ENCODE measurements at places on chromosomes 12 and 14.

DNA sequence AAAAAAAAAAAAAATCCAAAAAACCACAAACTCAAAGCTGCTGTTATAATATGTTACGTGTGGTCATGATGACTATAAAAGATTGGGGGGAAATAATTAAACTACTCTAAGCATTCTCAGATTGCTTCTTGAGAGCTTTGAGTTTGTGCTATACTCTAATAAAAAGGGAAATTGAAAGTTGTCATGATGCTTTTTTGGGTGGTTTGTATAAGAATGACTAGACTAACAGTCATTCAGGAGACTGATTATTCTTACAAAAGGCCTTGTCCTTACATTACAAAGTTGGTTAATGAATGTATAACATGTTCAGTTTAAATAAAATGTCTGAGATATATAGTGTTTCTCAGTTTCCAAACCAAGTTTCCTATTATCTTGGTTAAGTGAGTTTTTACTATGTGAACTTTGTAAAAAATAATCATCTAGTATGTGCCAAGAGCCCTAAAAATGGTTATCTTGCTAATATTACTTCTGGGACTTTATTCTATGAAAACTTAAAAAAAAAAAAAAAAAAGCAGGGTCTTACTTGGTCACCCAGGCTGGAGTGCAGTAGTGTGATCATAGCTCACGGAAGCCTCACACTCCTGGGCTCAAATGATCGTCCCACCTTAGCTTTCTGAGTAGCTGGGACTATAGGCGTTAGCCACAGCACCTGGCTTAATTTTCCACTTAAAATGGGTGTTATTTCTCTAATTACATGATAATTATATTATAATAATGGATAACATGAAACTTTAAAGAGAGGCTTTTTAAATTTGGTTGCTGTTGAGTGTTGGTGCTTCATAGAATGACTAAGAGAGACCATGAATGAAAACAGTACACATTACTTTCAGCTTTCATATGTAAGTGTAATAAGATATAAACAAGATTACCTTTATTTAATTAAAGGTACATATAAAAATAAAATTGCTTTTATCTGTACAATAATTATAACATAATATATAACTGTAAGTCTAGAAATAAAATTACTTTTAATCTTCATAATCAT, 459.6 kb upstream of the RGS6 start:
- no peak for DNase-seq

DNA sequence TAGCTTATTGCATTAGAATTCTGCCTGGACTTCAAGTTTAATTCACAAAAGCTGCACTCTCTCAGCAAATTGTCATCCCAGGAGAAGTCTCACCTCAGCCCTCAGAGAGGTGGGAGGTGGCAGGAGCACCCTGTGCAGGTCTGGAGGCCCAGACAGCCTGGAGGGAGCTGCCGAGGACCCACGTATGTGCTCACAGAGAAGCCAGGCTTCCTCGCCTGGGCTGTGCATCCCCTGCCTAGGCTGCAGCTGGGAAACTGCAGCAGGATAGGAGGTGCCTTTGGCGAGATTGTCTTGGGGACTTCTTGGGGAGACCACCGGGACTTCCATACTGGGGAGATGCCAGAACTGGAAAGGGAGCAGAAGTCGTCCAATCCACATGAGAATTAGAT, 8.8 kb downstream of the CPNE6 start:
- no peak for DNase-seq

DNA sequence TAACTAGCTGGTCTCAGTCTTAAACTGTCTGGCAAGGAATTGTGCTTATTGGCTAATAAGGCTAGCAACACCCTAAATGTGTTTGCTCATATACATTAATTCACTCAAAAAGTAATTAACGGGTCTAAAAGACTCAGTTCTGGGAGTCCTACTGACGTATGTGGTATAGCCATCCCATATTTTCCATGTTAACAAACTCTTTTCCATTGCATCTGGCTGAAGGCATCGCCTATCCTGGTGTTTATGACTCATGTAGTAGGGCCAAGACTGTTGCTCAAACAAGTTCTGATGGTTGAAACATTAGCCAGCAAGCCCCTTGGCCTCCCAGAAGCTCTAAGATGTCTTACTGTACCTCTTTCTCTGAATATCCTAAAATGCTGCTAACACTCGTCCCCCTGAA, 98.5 kb downstream of the PHLDA1 start:
- no peak for DNase-seq

- no peak for DNase-seq
Measured at GRCh38 chr12:126950266-126950665, 1316.7 kb upstream of the TMEM132C start.

GRCh38 chr12:24907464-24907863, 41.4 kb downstream of the BCAT1 start:
- no peak for DNase-seq

GRCh38 chr14:83556065-83556464, 1973.9 kb upstream of the FLRT2 start:
- DNase-seq: no peak

- no peak for DNase-seq
Measured at GRCh38 chr12:6392504-6392903, 8.5 kb downstream of the LTBR start.

DNA sequence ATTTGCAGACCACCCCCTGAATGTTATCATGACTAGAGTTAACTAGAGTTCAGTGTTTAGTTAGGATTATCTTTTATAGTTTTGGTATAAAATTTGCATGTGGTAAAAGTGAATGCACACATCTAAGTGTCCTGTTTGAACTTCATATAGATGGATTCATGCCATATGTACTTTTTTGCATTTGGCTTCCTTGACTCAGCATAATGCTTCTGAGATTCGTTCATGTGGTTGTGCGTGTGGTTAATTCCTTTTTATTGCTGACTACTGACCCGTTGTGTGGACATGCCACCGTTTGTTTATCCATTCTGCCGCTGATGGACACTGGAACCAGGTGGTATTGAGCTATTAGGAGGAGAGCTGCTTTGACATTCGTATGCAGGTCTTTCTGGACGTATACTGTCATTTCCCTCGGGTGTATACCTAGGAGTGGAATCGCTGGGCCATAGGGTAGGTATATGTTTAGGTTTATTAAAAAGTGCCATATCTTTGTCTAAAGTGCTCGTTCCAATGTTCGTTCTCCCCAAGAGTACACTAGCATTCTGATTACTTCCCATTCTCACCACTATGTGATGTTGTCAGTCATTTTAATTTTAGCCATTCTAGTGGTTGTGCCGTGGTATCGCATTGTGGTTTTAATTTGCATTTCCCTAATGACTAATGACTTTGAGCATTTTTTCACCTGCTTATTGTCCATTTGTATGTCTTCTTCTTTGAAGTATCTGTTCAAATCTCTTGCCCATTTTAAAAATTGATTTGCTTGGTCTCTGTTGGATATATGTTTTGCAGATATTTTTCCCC, 37.7 kb downstream of the RIN3 start:
- no peak for DNase-seq

DNA sequence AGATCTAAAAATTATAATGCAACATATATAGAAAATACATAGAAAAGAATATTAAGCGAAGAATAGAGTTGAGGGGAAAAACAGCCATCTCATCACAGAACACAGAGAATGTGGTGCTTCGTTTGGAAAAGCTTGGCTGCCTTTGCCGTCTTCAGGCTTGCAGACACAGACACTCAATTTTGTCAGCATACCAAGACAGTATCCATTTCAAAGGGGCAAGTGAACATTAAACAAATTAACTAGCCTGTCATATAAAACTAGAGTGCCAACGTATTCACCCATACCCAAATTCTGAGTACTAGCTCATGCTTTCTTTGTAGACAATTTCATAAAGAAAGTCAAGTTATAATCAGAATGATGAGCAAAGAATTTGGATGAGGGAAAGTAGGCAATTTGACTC, 40.5 kb downstream of the DMAC2L start:
- no peak for DNase-seq

DNA sequence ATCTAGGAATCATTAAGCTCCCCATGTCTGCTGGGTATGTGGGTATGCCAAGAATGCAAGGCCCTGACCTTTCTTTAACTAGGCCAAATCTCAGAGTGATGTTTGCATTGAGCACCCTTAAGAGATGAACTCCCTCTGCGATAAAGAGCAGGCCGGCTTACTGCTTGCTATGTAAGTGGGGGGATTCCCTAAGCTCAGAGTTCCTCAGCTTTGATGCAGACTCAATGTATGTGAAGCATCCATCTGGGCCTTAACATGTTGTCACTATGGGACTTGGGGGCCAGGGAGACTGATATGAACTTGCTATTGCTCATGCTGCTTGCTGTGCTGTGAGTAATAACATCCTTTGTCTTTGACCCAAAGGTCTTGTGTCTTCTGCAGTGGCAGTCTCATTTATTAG, 149.7 kb downstream of the C12orf75 start:
- DNase-seq: no peak

GRCh38 chr14:101707863-101708620, 53.5 kb upstream of the PPP2R5C start:
- no peak for DNase-seq

- DNase-seq: no peak
Measured at GRCh38 chr14:33307691-33308251, 369.1 kb downstream of the NPAS3 start.

DNA sequence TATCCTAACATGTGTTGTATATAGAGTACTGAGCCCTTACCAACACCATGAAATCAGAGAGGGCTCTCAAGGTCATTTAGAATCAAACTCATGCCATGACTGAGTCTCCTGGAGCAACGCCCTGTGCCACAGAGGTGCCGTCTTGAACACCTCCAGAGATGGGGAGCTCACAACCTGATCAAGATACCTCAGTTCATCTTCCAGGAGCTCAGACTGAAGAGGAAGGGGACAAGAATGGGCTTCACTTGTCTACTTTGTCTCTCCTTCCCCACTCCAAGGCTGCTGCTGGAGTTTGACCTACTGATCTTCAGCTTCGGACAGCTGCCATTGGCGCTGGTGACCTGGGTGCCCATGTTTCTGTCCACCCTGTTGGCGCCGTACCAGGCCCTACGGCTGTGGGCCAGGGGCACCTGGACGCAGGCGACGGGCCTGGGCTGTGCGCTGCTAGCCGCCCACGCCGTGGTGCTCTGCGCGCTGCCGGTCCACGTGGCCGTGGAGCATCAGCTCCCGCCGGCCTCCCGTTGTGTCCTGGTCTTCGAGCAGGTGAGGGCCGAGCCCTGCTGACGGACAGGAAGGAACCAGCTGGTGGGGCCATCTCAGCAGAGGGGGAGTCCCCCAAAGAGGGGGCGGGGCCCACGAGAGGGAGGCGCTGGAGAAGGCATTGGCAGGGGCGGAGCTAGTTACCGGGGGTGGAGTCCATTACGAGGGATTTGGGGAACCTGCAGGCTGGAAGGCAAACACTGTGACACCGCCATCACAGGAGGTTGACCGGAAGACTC, 12.0 kb downstream of the SOAT2 start:
- no peak for DNase-seq

DNA sequence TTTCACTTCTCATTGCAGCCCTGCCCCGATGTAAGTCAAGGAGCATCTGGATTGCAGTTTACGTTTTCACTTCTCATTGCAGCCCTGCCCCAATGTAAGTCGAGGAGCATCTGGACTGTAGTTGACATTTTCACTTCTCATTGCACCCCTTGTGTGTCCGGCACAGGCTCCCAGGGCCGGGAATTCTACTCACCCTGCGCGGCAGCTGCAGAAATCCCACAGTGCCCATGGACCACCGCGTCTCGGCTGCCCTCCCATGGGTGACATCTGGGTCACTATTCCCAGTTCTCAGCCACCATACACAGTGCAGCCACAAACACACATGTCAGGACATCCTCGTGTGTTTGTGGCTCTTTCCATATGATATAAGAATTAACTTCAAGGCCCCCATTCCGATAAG, 378.5 kb downstream of the ADGRD1 start:
- DNase-seq: no peak

DNA sequence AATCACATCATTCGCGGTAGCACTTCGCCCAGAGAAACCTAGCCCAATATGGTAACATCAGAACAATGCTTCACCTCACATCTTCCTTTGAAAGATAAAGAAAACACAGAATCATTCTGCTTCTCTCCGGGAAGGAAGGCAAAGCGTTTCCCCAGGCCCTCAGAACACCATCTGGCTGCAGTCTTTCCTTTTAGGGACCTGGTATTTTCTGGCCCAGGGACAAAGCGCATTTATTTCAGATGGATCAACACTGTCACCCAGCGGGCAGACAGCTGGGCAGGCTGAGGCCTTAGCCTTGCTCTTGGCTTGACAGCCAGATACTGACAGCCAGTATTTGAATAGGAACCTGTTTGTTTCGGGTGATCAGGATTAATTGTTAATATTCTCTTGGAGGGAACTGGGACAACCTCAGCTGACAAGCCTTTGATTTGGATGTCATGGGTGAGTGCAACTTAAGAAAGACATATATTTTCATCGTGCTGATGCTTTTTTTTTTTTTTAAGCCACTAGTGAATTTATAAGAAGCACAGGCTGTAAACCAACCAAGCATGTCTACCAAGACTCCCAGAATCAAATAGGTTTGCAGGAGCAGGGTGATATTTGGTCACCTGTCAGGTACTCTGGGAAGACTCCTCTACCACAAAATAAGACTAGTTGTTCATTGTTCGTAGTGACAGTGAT, 118.9 kb downstream of the VEZT start:
- DNase-seq: no peak

GRCh38 chr14:74547331-74547927, 53.9 kb downstream of the ISCA2 start:
- DNase-seq: no peak

DNA sequence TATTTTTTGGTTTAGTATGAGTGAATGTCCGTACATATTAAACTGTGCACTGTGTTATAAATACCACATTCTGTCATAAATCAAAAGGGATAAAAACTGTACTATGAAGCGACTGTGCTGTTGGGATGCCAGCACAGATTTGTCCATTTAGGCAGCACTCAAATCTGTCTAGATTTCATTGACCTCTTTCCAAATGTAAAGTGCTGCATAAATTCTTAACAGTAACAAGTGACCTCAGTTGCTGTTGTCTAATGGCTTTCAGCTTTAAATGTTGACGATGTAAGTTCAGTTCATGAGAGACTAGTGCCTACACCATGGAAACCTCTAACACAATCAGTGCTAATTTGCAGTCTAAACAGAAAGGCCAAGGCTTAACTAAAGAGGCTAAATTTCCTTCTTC, 531.4 kb upstream of the LMO3 start:
- no peak for DNase-seq

- no peak for DNase-seq
Measured at GRCh38 chr12:54601841-54602240, 13.4 kb upstream of the PPP1R1A start.

GRCh38 chr12:20524113-20524512, 155.8 kb downstream of the PDE3A start:
- no peak for DNase-seq

- no peak for DNase-seq
Measured at GRCh38 chr12:99260456-99260996, 387.0 kb upstream of the GARIN6 start.

GRCh38 chr12:32828552-32828951, 68.0 kb downstream of the PKP2 start:
- DNase-seq: no peak

- DNase-seq: no peak
Measured at GRCh38 chr14:95507701-95508103, 8.7 kb downstream of the SYNE3 start.

DNA sequence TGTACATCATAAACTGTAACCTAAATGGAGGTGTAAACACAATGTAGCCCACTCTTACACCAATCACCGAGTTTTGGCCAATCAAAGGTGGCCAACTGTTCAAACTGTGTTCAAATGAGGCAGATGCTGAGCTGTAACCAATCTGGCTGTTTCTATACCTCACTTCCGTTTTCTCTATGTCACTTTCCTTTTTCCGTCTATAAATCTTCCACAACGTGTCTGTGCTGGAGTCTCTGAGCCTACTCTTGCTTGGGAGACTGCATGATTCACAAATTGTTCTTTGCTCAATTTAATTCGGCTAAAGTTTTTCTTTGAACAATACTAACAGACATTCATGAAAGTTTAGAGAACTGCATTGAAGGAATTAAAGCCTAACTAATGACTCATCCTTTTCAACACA, 547.1 kb upstream of the USP15 start:
- no peak for DNase-seq

Measured in cortex of kidney (tissue), 1 donor.